NCI-H1417 treated with DMSO at 0.1 percent for 48 hours (cell line): ENCODE measurements at places on chromosomes 6 and 20.

DNA sequence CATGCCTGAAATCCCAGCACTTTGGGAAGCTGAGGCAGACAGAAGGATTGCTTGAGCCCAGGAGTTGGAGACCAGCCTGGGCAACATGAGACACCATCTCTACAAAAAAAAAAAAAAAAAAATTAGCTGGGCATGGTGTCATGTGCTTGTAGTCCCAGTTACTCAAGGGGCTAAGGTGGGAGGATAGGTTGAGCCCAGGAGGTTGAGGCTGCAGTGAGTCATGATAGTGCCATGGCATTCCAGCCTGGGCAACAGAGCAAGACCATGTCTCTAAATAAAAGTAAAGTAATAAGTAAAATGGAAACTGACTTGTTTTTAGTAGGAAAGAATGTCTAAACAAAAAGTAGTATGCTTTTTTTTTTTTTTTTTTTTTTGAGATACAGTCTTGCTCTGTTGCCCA lies 240.7 kb downstream of the ARID1B start:
- DNase-seq = no peak

DNA sequence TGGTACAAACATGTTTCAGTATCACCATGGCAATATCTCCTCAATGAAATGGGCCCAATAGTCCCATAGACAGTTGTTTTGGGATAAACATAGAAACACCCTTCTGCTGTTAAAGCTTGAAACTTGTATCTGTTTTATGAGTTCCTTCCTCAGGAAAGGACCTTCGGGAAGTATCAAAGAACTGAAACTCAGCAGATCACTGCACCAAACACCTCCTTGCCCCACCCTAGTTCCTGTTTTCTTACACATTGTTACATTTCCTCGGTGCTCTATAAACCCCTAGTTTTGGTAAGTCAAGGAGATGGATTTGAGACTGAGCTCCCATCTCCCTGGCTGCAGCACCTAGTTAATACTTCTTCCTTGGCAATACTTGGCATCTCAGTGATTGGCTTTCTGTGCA lies 73.8 kb upstream of the ECI2 start:
- no peak for DNase-seq

DNA sequence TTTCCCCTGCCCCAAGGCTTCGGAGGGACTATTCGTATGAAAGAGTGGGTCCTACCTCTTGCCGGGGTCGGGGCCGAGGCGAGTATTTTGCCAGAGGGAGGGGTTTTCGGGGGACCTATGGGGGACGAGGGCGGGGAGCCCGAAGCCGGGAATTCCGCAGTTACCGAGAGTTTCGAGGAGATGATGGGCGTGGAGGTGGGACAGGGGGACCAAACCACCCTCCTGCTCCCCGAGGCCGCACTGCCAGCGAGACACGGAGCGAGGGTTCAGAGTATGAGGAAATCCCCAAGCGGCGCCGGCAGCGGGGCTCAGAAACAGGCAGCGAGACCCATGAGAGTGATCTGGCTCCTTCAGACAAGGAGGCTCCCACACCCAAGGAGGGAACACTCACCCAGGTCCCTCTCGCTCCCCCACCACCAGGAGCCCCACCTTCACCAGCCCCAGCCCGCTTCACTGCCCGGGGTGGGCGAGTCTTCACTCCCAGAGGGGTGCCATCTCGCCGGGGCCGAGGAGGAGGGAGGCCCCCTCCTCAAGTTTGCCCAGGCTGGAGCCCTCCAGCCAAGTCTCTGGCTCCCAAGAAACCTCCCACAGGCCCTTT lies 11.3 kb downstream of the PRRC2A start:
- DNase-seq = no peak

- no peak for DNase-seq
Observed at GRCh38 chr6:105844275-105844883, 241.8 kb upstream of the PRDM1 start.

- DNase-seq = no peak
Observed at GRCh38 chr20:35978041-35978513, 9.7 kb downstream of the CNBD2 start.

GRCh38 chr6:86856937-86857563 lies 80.3 kb upstream of the HTR1E start:
- peak; percentile 1 for DNase-seq

DNA sequence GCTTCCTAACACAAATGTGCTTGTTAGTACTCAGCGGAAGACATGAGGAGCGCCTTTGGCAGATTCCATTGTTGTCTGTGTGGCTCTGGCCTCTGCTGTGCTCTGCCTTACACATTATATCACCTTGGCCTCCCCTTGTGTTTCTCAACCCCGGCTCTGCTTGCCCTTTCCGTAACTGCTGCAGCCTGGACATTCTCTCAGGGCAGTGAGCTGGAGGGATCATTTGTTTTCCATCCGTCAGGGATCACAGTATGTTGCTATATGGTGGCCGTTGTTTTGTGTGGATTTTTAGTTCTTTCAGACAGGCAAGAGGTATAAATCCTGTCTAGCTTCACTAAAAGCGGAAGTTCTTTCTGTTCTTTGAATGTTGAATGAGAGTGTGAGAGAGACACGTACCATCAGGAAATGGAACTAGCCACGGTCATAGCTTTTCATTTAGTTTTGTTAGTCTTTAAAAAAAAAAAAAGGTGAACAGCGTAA lies 175.1 kb downstream of the JARID2 start:
- DNase-seq = no peak

- no peak for DNase-seq
Observed at GRCh38 chr6:156974830-156975261, 197.7 kb downstream of the ARID1B start.

DNA sequence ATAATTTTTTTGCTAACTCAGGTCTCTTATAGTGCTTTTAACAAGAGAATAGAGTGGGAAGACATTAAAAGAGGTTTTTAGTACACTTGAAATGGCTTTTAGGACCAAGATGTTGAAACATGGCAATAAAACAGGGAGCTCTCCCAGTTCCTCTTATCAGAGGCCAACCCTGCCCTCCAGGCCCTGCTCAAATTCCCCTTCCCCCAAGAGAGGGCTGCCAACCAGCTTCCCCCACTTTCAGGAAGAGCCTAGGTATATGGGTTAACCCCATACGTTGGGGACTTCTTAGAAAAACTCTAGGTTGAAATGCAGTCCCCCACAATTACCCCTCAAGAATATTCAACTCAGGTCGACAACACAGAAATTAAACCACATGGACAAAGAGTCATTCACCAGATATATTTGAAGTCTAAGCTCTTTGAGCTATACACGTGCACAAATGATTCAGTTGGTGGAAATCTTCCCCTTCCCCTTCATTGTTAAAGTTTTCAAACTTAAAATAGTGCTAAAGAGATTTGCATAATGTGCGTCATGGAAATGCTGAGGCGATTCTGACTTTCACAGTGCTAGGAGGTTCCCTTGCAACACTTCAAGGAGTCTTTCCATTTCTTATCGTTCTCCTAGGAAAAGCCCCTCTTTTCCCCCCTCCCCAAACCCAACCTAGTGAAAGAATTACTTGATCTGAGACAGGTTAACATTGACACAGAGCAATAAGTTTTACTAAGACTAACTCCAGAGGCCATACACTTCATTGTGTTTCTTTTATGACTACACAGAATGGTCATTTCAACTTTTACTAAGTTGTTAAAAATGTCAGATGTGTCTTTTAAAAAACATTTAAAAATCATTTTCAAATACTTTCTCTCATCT lies 49.8 kb upstream of the ENPP5 start:
- no peak for DNase-seq

- no peak for DNase-seq
Observed at GRCh38 chr6:145491126-145491525, 244.2 kb downstream of the EPM2A start.
